ENCODE measurements at places on chromosomes 1 and 21. TPM values are rescaled to one million over a fixed set of nuclear protein-coding genes. Genes with fewer than 3 reads are reported as not detected.

GRCh38 chr1:7886405-7886745 lies 33.5 kb upstream of the UTS2 start:
- no peak for DNase-seq

- DNase-seq, result no peak
Measured at GRCh38 chr1:42358791-42359190, 21.8 kb upstream of the RIMKLA start.

- no peak for DNase-seq
Measured at GRCh38 chr1:196376630-196377328, 231.5 kb downstream of the KCNT2 start.

DNA sequence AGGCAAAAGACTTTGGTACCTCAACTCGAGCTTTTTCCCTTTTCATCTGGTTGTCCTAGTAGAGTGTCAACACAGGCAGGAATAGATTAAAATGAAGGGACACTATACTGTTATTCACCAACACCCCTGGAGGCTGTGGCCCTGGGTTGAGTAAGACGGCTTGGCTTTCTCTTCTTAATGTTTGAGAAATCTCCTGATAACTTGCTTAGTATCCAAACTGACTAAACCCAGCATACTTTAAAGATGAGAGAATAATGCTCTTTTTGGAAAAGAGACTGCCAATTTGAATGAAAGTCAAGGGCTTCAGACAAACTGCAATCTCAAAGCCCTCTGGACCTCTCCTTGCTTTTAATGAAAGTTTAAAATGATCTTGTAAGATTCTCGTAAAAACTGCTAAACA lies 2.6 kb upstream of the SLC30A1 start:
- DNase-seq, result no peak

GRCh38 chr1:37509181-37509580 lies 5.4 kb downstream of the MEAF6 start:
- DNase-seq, result no peak

The MARK1 gene
- 3.6 TPM for total RNA-seq

The PERM1 gene
- 0.39 TPM for total RNA-seq

The PRRX1 gene
- total RNA-seq, result 0.37 TPM

The KCND3 gene
- total RNA-seq, result 0.44 TPM

The CD48 gene
- 0.20 TPM for total RNA-seq

Measured in HCT116 (cell line).